Activated gamma-delta T cell treated with anti-CD3 and anti-CD28 coated beads, Interleukin-2, amount 50 U/mL, for 16 hours (primary cell): ENCODE measurements at places on chromosomes 5 and 9.

- no peak for DNase-seq
Measured at GRCh38 chr5:58891971-58892343, 309.1 kb downstream of the RAB3C start.

- DNase-seq = no peak
Measured at GRCh38 chr9:135809166-135809565, 98.2 kb downstream of the CAMSAP1 start.

- DNase-seq = no peak
Measured at GRCh38 chr5:174259696-174260420, 214.4 kb downstream of the NSG2 start.

DNA sequence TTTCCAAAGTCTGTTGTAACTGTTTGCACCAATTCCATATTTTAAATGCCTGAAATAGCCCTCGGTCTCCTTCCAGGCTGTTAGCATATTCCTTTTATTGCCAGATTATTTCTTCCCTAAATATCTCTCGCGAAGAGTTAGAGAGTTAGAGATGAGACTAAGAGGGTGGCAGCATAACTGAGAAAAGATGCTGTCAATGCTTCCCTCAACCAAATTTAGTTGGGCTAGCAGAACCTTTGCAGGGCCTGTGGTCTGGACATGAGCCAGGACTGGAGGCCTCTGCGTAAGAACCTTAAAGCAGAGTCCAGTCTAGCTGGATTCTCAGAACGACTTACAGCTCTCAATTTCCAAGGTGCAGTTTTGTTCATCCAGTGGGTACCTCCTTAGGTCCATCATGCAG lies 135.9 kb downstream of the GABRB2 start:
- DNase-seq = no peak

- peak; percentile 11 for DNase-seq
Measured at GRCh38 chr9:77977210-77977611, 54.4 kb downstream of the GNAQ start.

DNA sequence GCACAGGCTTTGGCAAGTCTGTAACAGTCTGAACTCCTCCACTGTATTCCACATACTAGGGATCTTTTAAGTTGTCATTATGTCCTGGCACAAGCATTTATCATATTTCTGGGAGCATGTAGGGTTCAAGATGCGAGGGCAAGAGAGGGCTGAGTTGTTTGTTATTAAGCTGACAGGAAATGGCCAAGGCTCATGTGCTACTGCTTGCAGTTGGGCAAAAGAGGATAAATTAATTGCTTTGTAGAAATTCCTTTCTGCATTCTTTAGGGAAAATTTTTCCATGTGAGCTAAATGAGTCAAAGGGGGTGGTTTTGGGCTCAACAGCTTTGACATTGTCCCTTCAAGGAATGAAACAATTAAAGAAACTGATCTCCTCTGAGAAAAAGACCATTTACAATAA lies 35.4 kb downstream of the DOCK8 start:
- no peak for DNase-seq

- peak; percentile 5 for DNase-seq
Measured at GRCh38 chr9:73869264-73869663, 627.9 kb upstream of the RORB start.

DNA sequence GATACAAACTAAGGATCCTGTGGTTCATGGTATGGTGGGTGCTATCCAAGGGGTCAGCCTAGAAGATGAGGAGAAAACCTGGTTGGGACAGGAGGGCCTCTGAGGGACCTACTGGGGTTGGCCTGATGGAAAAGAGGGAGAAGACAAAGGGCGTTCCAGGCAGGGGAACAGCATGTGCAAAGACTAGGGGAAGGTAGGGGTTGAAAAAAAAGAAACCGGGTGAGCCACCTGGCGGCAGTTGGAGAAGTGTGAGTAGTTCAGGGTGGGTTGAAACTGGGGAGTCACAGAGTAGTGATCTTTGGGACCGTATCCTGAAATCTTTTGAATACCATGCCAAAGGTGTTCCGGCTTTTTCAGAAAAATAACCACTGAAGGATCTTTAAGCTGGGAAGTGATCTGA lies 8.7 kb upstream of the GABRP start:
- no peak for DNase-seq

DNA sequence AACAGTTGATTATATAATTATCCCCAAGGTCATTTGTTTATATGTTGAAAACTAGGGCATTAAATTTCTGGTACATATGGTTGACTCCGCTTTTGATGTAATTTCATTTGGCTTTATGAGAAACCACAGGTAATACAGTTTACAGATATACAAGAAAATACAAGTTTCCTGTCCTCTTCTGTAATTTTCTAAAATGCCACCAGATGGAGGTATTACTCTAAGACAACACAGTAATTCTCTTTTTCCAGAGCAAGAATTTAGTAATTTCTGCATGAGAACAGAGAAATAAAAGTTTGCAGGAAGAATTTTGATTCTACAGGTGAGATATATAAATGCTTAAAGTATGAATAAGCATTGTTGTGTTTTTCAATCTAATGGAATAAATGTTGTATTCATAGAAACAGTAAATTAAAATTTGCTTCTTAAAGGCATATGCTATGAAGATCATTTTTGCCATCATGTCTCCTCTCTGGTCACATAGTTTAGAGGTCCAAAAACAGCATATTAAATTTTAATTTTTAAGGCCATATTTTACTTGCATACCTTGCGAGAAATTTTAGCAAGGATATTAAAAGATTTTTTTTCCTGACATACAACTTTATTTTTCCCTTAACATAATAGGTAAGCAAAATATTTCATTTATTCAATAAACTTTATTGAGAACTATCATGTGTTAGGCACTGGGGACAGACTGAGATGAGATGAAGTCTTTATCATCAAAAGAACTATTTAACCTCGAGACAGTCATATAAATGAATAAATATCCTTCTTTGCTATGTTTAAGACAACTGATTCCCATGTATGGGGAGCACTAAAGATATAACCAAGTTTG lies 22.7 kb downstream of the CHD1 start:
- no peak for DNase-seq

- no peak for DNase-seq
Measured at GRCh38 chr9:85024374-85024773, 354.8 kb downstream of the NTRK2 start.

DNA sequence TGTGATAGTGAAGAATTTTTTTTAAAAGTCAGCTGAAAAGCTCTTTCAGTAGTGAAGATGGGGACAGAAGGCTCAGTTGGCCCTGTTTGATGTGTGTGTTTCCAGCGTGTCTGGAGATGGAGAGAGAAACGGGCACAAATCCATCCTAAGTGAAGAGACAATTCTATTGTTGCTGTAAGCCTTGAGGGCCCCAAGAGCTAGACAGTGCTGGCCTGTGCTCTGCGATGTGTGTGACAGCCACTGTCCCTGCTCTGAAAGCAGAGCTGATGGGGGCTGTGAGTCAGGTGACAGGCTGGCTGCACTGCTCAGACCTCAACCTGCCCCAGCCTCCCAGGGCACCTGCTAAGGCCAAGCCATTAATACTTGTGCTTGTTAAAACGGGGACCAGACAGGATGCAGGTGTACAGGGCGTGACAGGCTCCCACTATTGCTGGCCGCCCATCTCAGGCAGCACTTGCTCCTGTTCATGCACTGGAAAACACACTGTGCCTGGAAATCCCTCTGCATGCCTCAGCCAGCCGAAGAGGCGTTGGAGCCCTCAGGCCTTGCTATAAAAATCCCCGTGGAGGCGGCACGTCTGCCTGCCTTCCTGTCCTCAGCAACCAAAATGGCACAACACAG lies 44.6 kb upstream of the SEMA4D start:
- no peak for DNase-seq

DNA sequence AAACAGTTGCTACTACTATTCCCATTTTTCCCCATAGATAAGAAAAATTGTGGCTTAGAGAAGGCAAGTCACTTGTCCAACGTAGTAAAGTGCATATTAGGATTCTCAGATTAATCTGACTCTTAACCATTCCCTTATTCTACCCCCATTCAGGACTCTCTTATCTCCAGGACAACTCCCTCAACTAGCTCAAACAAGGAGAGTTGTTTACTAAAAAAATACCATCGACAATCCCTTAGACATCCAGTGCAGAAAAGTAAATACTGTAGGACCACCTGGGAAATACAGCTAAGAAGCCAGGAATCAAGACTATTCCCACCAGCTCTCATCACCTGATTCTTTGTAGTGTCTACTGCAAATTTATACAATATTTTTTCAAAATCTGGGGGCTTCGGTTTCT lies 9.4 kb upstream of the GRAMD2B start:
- DNase-seq = no peak

DNA sequence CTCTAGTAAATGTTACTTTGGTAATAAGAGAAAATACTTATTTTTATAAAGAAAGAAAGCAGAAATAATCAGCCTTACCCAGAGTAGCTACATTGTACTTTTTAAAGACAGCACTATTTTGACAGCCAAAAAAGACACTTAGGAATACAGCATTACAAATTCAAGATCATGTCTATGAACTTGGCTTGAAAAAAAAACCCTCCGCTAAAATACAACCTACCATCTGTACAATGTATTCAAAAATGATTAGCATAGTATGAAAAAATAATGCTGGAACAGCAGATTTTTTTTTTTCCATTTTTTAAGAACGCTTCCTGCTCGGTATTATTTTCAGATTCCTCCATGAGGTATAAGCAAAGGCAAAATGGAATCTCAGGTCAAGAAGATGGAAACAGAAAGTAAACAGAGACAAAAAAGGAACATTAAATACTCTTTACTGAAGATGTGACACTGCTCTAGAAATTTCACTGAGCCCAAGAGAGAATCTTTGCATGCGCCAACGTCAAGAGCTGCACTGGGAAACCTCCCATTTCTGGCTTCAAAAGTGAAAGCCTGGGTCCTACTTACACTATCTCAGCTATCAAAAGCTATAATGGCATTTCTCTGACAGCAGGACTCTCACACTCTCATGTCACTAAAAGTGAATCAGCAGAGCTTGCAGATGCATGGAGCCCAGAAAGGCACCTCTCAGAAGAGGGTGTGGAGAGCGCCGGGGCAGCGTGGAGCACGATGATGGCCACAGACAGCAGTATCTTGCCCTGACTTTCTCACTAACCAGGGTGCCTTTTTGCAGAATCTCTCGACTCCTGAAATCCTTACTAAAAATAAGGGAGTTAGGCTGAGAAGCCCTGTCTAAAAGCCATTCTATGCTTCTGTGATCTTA lies 167.4 kb downstream of the ELAVL2 start:
- no peak for DNase-seq

DNA sequence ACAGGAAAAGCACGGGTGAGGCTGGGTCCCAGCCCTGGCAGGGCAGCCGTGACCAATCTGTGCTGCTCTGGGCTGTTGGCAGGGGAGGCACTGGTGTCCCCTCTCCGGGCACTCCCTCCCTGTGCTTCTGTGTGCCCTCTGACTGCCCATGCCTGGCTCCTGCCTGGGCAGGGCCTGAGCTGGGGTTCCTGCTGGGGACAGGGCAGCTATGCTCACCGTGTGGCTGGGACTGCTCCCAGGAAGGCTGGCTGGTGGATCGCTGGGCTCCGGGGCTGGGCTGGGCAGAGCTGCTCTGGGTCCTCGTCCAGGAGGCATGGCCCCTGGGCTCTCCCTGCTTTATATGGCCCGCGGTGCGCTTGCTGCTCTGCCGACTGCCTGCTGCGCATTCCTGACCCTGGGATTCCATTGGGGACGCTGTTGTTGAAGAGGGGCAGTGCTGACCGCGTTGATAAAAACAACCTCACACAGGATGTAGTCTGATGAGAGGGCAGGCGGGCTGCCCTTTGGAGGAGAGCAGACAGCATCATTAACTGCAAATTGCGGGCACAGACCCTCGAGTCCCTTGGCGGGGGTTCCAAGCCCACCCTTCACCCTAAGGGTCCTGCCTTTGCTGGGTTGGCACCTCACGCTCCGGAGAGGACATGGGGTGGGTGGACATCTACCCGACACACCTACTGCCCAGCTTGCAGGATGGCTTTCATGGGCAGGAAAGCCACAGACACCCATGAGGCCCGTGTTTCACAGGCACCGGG lies 955 bp downstream of the QRFP start:
- no peak for DNase-seq

- DNase-seq = no peak
Measured at GRCh38 chr5:57185313-57185712, 11.5 kb downstream of the GPBP1 start.

DNA sequence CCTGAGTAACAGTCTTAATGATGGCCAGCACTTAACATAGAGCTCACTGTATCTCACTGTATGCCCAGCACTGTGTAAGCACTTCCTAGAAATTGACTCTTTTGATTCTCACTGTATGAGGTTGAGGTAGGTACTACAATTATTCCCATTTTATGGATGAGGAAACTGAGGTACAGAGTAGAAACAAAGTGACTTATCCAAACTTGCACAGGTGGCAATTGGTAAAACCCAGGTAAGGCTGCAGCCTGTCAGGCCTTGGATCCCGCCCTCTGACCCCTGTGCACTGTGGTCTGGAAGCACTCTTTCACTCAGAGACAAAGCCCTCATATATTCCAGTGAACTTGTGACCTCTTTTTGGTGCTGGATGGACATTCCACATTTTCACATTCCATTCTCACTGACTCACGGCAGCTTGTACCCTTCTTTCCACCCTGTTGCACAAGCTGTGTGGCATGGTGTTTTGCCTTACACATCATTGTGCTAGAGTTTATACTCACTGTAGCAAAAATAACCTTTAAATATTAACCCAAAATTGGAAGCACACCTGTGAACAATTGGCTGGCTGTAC lies 21.7 kb downstream of the ANKRD55 start:
- DNase-seq = no peak

GRCh38 chr9:70947086-70947485 lies 174.3 kb downstream of the TRPM3 start:
- DNase-seq = no peak

GRCh38 chr9:90035471-90035870 lies 430.7 kb downstream of the GADD45G start:
- DNase-seq = no peak

DNA sequence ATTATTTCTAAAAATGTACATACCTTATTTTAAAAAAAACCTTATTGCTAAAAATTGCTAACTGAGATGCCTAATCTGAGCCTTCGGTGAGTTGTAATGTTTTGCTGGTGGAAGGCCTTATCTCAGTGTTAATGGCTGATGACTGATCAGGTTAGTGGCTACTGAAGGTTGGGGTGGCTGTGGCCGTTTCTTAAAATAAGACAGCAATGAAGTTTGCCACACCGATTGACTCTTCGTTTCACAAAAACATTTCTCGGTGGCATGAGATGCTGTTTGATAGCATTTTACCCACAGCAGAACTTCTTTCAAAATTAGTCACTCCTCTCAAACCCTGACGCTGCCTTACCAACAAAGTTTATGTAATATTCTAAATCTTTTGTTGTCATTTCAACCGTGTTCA lies 14.7 kb downstream of the CENPK start:
- DNase-seq = no peak

DNA sequence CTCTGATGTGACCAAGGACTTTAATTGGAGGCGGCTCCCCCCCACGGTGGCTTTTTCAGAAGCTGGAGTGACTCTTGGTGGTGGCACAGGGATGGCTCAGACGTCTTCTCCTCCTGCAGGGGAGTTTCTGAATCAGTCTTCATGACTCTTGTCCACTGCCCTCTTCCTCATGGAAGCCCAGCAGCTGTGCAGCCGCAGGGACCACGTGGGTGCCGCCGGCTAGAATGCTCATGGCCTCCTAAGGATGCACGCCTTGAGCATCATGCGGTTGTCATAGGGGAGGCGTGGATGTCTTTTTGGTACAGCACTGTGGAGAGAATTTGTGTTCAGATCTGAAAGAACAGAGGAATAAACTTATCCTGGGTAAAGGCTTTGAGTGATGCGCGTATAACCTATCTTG lies 1.3 kb downstream of the TEX53 start:
- DNase-seq = no peak

- no peak for DNase-seq
Measured at GRCh38 chr9:134028575-134029247, 3.4 kb downstream of the BRD3OS start.
